Fibroblast of the conjunctiva (primary cell): ENCODE measurements at places on chromosomes 1 and 21.

- peak; percentile 57 for DNase-seq
Observed at GRCh38 chr1:206461602-206462455, 8.4 kb upstream of the IKBKE start.

GRCh38 chr1:40722622-40723021 lies 31.1 kb downstream of the NFYC start:
- no peak for DNase-seq

- DNase-seq: no peak
Observed at GRCh38 chr1:29631836-29632805, 395.8 kb downstream of the PTPRU start.

DNA sequence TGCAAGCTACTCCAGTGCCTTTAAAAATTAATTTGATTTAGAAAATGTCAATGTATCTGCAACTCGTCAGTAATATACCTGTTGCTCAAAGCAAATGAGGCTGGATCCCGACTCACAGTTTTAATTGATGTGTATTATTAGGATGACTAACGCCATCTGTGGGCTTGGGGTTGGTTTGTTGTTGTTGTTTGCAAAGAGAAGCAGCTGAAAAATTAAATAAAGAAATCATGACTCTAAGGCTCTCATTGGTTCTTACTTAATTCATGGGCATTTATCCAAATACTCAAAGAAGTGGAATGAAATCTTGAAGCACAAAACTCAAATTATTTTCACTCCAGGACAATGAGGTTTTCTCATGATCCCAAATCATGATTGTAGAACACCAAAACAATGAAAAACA lies 46.4 kb downstream of the SEC16B start:
- DNase-seq: no peak

DNA sequence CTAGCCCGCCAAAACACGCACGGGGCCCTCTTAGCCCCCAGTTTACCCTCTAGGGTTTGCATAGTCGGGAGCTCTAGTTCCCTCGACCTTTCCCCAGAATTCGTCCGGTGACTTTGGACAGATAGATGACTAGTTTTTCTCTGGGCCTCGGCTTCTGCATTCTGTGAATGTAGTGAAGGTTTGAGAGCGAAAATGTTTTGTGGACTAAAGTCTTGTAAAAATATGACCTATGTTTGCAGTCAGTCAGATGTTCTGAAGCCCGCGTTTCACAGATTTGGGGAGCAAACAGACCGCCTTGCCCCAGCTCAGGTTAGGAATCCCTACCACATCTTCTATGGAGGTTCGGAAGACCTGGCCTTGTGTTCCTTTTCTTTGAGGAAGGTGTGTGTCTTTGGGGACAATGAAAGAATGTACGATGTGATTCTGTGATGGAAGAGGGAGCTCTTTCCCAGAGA lies 401 bp downstream of the UQCRH start:
- DNase-seq: no peak

DNA sequence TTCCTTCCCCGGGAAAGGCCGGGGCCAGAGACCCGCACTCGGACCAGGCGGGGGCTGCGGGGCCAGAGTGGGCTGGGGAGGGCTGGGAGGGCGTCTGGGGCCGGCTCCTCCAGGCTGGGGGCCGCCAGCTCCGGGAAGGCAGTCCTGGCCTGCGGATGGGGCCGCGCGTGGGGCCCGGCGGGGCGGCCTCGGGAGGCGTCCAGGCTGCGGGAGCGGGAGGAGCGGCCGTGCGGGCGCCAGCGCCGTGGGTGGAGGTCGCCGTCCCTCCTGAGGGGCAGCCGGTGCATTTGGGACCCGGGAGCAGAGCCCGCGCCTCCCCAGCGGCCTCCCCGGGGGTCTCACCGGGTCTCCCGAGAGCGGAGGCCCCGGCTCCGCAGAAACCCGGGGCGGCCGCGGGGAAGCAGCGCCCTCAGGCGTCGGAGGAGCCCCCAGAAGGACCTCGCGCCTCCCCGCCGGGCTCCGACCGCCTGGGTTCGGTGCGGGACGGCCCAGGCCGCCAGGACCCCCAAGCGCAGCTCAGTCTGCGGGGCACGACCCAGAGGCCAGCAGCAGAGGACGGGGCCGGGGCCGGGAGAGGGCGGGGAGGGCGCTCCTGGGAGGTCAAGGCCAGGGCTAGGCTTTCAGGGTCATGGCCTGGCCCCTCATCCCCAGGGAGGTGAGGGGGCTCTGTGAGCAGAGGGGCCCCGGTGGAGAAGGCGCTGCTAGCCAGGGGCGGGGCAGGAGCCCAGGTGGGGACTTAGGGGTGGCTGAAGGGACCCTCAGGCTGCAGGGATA lies 7.2 kb upstream of the SLX9 start:
- DNase-seq: no peak

DNA sequence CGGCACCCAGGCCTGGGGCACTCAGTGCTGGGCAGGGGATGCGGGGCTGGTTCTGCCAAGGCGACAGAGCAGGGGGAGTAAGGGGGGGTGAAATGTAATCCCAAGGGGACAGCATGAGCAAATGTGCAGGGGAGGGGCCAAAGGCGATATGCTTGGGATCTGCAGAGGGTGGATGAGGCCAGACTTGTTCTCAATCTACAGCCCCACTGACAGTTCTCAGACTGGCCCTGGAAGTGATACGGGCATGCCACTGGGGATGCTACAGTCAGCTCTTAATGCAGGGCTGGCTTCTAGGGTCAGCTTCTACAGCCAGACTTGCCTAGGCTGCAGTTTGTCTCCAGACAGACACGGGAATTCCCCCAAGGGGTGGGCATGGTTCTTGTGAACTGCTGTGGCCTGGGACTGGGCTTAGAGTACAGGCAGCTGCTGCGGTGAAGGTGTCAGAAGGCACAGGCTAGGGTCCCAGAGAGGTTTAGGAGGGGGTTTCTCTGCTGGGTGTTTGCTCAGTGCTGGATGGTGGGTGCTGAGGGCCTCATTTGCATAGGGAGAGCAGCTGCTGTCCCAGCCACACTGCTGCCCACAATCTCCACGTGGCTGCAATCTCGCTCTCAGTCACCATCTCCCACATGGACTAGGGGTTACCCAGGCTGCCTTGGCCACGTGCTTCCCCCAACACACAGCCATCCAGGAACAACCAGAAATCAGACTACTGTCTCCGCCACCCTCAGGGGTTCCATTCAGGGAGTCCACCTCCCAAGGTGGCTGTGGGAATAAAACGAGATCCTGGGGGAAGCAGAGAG lies 190.1 kb downstream of the HIVEP3 start:
- no peak for DNase-seq

- no peak for DNase-seq
Observed at GRCh38 chr1:3697104-3697503, 44.8 kb downstream of the TP73 start.

DNA sequence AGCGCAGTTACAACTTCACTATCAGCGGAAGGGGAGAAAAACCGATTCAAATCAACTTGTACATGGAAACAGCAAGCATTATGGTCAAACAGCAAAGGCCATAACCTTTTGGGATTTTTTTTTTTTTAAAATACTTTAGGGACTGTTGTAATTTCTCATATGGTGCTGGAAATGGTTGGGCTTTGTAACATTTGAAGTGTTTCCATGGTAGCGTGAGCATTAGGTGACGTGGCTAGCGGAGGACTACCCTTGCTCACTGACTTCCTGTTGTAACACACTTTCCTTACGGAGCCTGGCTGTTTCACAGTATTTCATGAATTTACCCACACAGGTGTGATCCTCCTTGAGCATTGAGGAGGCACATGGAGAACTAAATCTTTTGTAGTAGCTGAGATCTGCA lies 269.5 kb downstream of the TM2D1 start:
- no peak for DNase-seq

DNA sequence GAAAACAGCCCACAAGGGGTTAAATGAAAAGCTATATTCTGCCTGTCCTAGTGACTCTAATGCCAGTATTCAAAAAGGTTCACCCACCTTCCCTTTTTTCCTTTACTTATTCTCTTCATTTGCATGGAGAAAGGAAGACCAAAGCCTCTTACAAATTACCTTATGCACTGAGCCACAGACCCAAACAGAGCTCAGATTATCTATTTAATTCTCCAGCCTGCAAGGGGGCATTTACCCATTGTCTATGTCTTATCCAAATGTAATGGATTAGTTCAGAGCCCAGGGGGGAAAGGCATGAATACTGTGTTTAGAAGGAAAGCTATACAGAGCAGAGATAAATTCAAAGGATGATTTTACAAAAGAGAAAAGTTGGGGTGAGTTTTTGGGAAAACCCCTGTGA lies 388.5 kb downstream of the OMA1 start:
- no peak for DNase-seq

- DNase-seq: no peak
Observed at GRCh38 chr21:31092832-31093625, 54.8 kb upstream of the KRTAP19-8 start.

DNA sequence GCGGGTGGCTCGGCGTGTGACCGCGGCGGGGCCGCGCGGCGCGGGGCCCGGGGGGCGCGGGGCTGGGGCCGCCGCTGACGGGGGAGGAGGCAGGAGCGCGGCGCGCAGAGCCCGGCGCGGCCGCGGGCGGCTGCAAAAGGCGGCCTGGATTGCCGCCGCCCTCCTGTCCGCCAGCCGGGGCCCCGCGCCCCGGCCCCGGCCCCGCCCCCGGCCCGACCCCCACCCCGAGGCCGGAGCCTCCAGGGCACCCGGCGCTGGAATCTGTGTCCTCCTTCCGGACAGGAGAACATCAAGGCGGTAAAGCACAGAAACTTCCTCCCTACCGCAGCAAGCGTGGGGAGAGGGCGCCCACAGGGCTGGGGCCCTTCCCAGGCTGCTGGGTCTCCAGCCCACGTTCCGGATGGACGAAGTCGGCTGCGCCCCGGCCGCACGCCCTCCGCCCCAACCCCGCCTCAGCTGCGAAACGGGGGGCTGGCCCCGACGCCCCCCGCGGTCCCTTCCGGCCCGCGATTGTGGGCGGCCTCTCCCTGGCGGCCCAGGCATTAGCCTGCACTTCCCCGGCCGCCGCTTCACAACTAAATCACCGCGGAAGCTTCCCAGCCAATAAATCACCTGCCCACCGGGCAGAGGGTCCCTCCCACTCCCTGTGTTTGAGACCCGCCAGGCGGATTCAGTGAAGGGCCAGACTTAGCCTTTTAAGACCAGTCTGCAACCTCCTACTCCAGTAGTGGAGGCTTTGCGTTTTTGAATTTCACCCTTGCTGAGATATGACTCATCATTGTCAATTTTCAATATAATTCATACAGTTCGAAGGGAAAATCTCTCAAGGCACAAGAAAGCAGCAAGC lies 106.0 kb downstream of the SLC45A1 start:
- DNase-seq: no peak

DNA sequence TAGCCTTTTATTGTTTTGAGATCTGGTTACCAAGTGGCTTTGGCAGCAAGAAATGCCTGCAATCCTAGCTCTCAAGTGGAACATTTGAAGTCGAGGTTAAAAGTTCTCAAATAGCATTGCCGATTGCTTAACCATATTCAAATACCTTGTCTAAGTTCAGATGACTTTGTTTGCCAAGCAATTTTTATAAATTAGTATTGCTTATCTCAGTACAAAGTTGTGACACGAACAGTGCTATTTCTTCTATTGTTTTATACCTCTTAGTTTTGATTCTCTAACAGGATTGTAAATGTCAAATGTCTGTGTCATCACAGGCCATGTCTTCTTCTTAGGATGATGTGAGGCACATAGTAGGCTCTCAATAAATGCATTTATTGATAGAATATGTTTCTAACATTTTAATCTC lies 633.3 kb downstream of the PTPRC start:
- peak; percentile 75 for DNase-seq

GRCh38 chr1:108512239-108513043 lies 47.5 kb upstream of the EEIG2 start:
- DNase-seq: peak; percentile 24

DNA sequence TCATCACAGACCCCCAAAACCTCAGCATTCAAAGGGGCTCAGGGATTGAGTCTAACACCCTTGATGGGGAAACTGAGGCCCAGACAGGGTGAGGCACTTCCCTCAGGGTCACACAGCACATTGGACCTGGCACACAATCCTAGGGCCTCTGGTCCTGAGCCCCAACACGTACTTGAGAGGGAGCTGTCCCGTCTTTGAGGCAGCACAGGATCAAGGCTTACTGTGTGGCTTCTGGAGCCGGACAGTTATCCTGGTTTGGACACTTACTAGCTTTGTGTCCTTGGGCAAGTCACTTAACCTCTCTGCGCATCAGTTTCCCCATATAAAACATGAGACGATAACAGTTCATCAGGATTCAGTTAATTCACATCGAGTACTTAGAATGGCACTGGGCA lies 26.5 kb downstream of the RUNX3 start:
- no peak for DNase-seq

GRCh38 chr1:57897581-57897980 lies 473.7 kb upstream of the DAB1 start:
- DNase-seq: no peak

DNA sequence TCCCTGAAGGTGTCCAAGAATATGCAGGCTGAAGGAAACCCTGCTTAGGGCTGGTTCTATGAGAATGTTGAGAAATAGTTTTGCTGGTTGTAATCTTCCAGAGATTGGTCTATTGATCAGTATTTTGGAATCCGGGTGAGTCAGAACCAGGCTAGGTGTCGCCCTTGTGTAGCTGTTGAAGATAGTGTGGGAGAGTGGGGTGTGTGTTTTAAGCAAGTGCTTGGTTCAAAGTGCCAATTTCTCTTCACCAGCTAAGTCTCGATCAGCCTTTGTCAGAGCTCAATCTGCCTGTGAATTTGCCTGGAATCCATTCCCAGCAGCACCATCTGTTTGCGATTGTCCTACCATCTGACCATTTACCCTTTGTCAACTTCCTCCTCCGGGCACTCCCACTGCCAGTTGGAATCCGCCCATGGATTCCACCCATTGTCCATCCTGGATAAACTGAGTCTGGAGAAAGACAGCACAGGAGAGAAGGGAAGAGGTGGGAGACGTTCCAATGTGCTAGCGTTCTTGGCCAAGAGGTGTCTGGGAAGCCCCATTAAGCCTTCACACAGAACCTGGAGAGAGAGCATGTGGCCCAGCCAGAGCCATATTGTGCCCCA lies 59.4 kb upstream of the CYP2J2 start:
- DNase-seq: no peak

- DNase-seq: no peak
Observed at GRCh38 chr1:168045311-168045710, 91.4 kb downstream of the GPR161 start.

DNA sequence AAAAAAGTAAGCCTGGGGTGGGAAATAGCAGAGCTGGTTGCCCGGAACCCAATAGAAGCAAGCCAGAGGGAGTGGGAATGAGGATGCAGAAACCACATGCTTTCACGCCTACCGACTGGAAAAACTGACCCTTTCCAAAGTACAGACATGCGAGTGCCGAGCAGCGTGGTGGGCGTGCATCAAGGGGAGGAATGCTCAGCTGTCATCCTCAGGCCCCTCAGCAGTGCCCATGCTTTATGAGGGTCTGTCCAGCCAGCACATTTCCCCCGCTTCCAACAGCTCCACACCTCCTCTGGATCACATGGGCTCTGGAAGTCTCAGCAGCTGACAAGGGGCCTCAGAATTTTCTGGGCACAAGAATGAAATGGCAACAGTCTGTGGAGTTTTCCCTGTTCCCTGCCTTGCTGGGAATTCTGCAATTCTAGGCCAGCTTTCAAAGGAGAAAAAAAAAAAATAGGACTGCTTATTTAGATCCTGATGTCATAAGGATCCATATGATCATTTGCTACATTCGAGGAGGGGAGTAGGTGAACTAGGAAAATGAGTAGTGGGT lies 19.1 kb upstream of the IKBKE start:
- no peak for DNase-seq
